Breast epithelium (tissue), 4 donors: ENCODE measurements at places on chromosomes 3 and 15. TPM values are rescaled to one million over a fixed set of nuclear protein-coding genes. Genes with fewer than 3 reads are reported as not detected.

- DNase-seq: no peak
These were observed 117.1 kb upstream of the TJP1 start for GRCh38 chr15:29939404-29939803.

The AP3B2 gene
- total RNA-seq: 5.3 TPM

The CPLX3 gene
- not detected for total RNA-seq

The CYP8B1 gene
- not detected for total RNA-seq

The GHSR gene
- not detected for total RNA-seq
